Stimulated activated CD8-positive, alpha-beta memory T cell treated with anti-CD3 and anti-CD28 coated beads, Interleukin-15, amount 100 ng/mL, for 48 hours (primary cell): ENCODE measurements at places on chromosomes 7 and 10.

DNA sequence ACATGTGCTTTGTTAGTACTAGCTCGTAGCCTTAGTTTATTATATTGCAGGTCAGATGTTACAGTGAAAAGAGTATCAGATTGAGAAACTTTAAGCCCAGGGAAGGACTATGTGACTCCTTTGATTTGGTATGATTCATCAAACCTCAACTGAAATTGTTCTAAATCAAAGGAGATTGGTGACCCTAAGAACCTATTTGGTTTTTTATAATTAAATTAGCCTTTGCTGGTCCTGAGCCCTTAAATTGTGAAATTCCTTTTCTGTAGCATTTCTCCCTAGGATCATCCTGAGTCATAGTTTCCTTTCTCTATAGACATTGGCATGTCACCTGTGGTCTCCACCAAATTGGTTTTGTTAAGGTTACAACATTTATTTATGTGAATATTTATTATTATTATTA lies 89.7 kb downstream of the POLR1F start:
- no peak for DNase-seq

- DNase-seq = no peak
These were observed at the start of gene CPN1 for GRCh38 chr10:100081075-100082001. Gene CPN1 (minus strand): TSS chr10:100081869. CDS start chr10:100081625, 244 bp downstream.

DNA sequence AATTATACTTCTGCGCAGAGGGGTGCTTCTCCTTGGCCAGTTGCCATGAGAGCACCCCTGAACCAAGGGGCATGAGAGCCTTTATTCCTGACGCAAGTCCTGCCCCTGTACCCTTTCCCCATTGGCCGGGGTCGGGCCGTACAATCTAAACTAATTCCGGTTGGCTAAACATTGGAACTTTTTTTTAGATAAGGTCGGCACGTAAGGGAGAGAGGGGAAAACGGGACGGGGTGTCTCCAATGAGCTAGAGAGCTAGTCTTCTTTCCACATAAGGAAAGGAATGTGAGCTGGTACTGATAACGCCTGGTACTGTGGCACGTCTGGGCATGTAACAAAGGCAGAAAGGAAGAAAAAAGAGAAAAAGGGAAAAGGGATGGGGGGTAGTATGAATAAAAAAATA lies 96.9 kb downstream of the CD36 start:
- DNase-seq = no peak

- no peak for DNase-seq
These were observed 46.5 kb upstream of the PTN start for GRCh38 chr7:137390076-137390475.

DNA sequence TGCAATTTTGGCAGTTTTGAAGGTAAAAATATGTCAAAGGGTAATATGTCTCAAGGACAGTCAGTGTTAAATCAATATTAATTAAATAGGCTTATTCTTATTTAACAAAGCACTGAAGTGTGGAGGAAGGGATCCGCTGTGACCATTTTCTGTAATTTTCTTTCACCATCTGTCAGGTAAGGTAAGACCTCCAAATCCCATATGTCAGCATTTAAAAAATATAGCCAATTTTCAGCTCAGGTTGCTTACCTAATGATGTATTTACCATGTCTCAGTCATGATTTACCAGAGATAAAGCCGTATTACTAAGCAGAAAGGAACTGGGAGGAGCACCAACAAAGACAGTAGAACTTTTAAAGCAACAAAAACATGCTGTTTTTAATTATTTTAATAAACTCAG lies 683.9 kb downstream of the CCSER2 start:
- DNase-seq = no peak

DNA sequence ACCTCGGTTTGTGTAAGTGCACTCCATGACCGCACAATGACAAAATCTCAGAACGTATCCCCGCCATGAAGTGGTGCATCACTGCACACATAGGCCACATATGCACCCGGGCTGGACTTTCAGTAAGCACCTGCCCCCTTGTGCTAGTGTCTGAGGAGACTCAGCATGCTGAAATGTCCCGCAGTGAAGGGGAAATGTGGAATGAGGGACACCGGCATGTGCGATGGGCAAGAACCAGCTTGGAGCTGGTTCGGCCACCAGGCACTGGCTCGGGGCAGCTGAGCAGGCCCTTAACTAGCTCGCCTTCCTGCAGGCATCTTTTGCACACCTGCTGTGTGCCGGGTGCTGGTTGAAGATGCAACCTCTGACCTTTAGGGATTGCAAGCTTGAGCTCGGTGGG lies 49.8 kb upstream of the TNS3 start:
- DNase-seq = no peak
